ENCODE measurements at places on chromosomes 5 and 9. TPM values are rescaled to one million over a fixed set of nuclear protein-coding genes. Genes with fewer than 3 reads are reported as not detected.

- DNase-seq: no peak
These were observed 7.2 kb downstream of the ANKHD1 start for GRCh38 chr5:140408750-140409241.

The DRD1 gene
- not detected for total RNA-seq

The PLCXD3 gene
- total RNA-seq: 0.68 TPM

The FGF1 gene
- total RNA-seq: not detected

The ADGRD2 gene
- total RNA-seq: not detected

- no peak for DNase-seq
These were observed 34.3 kb downstream of the FAT2 start for GRCh38 chr5:151556806-151557205.

DNA sequence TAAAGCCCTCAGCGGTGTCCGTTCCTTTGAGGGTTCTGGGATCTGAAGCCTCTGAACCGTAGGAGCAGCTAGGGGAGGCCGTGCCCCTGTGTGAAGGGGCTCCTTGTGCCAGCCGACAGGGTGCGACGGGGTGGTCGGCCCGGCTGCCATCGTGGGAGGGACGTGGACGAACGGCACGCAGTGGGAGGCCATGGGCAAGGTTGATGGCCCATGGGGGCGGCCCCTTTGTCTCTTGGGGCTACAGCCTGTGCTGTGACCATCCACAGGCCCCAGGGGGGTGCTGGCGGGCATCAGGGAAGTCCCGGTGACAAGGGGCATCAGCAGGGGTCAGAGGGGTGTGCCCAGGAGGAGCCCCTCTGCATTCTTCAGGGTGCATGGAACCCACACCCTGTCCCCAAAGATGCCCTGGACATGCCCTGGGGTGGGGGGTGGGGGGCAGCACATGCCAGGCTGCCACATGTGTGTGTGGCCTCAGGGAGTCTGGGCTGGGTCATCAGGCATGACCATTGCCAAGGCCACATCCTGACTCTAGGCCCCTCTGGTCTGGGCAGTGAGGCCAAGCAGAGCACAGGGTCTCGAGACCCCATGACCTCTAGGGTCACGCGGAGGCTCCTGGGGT is 49.6 kb upstream of the CACNA1B start:
- DNase-seq: no peak

The SMAD5 gene
- total RNA-seq: 272 TPM

The KCNV2 gene
- total RNA-seq: not detected

- DNase-seq: no peak
These were observed 330.5 kb upstream of the ZNF462 start for GRCh38 chr9:106532306-106533015.

The SLC28A3 gene
- 0.16 TPM for total RNA-seq

DNA sequence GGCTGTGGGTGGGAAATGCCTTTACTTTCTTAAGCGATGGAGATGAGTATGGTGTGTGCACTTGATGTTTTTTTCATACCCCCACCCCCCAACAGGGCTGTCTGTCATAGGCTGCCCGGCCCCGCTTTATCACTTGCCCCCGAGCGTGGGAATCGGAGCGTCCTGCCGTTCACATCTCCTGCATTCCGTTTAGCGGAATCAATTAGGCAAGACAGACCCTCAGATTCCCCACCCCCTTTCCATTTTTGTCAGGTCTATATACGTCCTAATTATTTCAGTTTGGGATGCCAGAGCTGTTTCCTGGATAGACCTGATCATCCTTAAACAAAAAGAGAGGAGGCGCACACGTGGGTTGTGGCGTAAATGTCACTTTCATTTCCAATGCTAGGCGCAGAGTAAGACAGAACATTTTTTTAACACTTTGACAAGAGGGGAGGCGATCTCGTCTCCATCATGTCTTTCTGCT is 217.2 kb downstream of the MEF2C start:
- no peak for DNase-seq

The SH2D3C gene
- 3.8 TPM for total RNA-seq

DNA sequence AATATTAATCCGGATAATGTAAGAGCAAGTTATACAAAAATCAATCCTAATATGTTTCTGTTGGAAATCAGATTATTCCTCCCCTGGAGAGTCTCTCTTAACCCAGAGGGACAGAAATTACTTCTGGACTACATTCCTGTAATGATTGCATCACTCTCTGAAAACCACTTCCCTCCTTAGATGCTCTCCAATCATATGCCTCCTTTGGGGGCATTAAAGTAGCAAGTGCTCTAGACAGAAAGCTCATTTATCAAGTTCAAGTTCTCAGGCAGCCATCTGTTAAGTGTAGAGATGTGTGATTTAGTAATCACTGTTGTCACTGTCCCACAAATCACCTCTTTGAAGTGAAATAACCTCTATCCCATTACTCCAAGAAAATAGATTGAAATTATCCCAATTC is 247.1 kb downstream of the SLCO4C1 start:
- no peak for DNase-seq

DNA sequence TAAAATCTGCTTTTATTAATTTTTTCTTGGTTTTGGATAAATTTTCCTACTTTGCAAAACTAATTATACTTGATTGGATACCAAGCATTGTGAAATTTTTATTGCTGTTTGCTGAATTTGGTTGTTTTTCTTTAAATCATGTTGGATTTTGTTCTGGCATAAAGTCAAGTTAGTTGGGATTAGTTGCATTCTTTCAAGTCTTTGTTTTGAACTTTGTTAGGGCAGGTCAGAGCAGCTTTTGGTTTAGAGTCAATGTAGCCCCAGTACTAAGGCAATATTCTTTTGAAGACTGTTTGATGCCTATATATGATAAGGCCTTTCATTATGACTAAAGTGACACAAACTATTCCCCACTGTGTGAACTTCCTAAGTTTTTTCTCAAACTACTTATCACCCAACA is 531.1 kb downstream of the RASEF start:
- DNase-seq: no peak

The IL7R gene
- 54.8 TPM for total RNA-seq

DNA sequence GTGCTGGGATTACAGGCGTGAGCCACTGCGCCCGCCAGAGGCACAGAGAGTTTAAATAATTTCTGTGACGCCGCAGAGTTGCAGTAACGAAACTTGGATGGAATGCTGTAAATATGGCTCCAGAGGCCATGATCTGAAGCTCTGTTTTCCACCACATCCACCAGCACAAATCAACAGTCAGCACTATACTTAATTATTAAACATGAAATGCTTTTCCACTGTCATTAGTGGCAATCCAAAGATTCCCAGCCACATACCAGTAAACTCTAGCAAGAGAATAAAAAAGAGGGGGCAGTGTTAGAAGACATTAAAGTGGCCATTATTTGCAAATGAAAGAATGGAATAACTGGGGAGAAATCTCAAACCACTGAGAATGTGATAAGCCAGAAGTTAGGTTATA is 242.5 kb downstream of the DIRAS2 start:
- no peak for DNase-seq

The IRGM gene
- total RNA-seq: not detected

The DDX4 gene
- total RNA-seq: not detected
